CD4-positive, alpha-beta T cell treated with Interleukin-21 for 1 hour (primary cell): ENCODE measurements at places on chromosomes 3 and 15.

GRCh38 chr15:25967116-25967515 is 104.0 kb upstream of the ATP10A start:
- DNase-seq, result no peak

DNA sequence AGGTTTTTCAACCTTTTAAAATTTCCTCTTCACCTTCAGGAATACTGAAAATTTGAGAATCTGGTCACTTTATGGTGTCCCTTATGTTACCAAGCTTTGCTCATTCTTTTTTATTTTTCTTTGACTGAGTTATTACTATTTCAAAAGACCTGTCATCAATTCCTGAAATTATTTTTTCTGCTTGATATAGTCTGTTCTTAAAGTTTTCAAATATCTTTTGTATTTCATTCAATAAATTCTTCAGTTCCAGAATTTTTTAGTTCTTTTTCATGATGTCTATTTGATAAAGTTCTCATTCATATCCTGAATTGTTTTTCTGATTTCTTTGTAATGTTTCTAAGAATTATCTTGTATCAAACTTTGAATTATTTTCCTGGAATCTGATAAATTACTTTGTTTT is 63.9 kb downstream of the UQCC5 start:
- DNase-seq, result no peak

- no peak for DNase-seq
Measured at GRCh38 chr15:30921781-30922479, 18.2 kb downstream of the FAN1 start.

DNA sequence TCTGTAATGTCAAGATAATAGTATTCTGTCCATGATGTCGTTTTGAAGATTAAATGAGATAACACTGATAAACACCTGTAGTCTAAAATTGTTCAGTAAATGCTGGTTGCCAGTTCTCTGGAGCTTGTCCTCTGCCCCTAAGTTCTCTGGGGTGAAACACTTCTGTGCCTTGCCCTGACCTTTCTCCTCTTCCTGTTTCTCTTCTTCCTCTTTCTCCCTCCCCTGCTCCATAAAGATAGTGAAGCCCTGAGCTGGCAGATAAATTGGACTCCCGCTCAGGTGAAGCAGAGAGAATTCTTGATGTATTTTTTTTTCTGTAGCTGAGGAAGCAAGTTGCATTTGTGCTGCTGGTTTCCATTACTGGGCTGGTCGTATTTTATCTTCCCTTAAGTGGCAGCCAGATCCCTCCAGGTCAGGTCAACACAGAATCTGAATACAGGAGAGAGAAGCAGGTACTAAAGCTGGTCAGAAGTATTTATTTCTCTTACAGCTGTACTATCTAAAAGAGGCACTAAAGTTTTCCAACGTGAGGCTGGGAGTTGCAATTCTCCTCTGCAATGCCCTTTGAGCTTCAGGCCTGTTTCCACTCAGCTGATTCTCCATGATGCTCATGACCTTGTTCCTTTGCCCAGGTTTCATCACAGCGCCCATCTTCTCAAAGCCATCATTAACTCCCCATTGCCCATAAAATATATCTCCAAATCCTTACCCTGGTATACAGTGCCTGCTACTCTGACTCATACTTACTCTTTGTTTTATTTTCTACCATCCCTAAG is 319.3 kb upstream of the CFAP20DC start:
- no peak for DNase-seq

GRCh38 chr3:153130312-153130977 is 31.6 kb upstream of the RAP2B start:
- no peak for DNase-seq

GRCh38 chr15:75648156-75649000 is 666 bp downstream of the SNX33 start:
- DNase-seq, result no peak

- DNase-seq, result no peak
Measured at GRCh38 chr15:60701261-60702019, 222.5 kb upstream of the ICE2 start.

DNA sequence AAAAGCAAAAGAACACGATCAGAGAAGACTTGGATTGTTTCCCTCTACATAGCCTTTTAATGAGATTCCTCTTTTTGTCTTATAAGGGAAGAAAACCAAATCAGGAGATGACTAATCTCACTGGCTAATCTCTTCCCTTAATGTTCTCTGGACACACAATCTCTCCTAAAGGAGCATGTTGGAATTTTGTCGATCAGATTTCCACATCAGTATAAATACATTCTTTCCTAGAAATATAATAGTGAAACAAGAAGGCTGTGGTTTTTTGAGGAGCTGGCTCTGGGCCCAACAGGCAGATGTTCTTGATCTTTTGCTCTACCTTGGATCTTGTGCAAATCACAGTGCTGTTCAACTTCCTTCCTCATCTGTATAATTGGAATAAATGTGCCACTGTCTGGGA is 94.0 kb downstream of the GTPBP8 start:
- no peak for DNase-seq

DNA sequence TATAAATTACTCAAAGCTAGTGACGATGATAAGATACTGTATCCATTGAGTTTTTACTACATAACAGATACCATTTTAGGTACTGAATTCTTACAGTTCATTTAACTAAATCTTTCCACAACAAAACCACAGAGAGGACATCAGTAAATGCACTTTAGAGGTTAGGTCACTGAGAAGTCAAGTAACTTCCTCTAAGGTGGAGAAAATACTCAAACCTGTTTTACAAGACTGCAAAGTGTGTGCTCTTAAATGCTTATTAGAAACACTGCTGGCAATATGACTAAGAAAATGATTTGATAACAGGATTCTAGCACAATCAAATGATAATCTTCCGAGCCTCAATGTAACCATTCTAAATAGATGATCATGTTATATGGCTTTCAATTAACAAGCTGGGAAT is 99.4 kb downstream of the UBE3A start:
- DNase-seq, result no peak

DNA sequence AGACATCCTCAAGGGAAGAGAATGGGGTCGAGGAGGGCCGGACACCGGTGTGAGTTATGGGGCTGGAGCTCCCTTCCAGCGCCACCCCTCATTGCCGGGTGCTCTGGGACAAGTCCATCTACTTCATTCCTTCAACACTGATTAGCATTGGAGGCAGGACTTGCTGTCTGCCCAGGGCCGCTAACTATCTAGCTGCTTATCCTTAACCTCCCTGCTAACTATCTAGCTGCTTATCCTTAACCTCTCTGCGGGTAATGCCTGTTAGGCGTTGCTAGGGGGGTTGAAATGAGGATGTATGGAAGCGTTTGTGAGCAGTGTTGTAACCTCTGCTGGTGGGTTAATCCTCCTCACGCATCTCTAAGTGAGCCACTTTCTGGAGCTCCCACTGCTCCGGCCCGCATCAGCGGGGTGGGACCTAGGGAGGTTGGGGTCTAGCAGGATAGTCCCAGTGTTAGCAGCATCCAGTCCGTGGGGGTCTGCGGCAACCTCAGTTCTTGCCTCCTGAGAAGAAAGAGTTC is 10.9 kb upstream of the CHAC1 start:
- DNase-seq, result no peak

- no peak for DNase-seq
Measured at GRCh38 chr15:51103330-51103729, 8.6 kb upstream of the TNFAIP8L3 start.

- no peak for DNase-seq
Measured at GRCh38 chr3:150349314-150350097, 58.6 kb upstream of the TSC22D2 start.

DNA sequence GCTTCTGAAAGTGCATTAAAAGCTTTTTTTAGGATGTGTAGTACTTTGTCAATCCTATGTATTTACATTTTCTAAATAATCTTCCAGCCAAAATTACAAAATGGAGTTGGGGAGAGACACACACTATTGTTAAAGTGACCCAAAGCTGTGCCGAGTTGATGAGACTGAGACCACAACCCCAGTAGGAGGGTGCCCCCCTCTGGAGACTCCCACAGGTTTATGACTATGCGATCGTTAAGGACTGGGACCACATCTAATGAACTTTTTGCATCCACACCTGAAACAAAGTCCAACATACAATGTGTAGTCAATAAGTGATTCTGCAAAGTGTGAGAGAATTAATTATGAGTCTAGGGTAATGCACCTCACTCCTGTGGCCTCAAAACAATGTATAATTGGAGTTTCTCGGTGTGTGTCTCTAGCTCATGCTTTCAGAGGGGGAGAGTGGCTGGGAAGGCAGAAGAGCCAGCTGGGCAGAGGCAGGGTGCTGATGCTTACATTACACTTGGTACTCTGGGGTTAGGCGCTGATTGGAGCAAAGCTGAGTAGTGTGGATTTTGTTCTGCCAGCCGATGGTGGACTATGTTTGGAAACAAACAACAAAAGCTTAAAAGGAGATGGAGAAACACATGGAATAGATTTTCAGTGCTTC is 102.8 kb downstream of the KCNH8 start:
- DNase-seq, result no peak

- no peak for DNase-seq
Measured at GRCh38 chr3:106962993-106963392, 414.2 kb upstream of the CCDC54 start.
